MG63 (cell line): ENCODE measurements at places on chromosomes 12 and 14. TPM values are rescaled to one million over a fixed set of nuclear protein-coding genes. Genes with fewer than 3 reads are reported as not detected.

LTBR gene
- total RNA-seq: 35.0 and 61.5 TPM in 2 replicates

LRRK2 gene
- total RNA-seq: 0.76 and 2.3 TPM in 2 replicates

CCDC77 gene
- 19.6 and 29.0 TPM in 2 replicates for total RNA-seq

CABP1 gene
- not detected in 2 replicates for total RNA-seq

MTA1 gene
- 20.6 and 46.5 TPM in 2 replicates for total RNA-seq

TAS2R30 gene
- not detected in 2 replicates for total RNA-seq

TRIM9 gene
- total RNA-seq: 0.33 and 0.79 TPM in 2 replicates

OR2AP1 gene
- total RNA-seq: not detected in 2 replicates

LALBA gene
- total RNA-seq: not detected in 2 replicates

MOAP1 gene
- 8.5 and 13.3 TPM in 2 replicates for total RNA-seq

PRKAB1 gene
- total RNA-seq: 12.0 and 30.8 TPM in 2 replicates

IFNG-AS1 gene
- not detected in 2 replicates for total RNA-seq

MANSC1 gene
- total RNA-seq: 0.92 TPM in 1 of 2 replicates, not detected in the other
